Urinary bladder (tissue), 4 donors: ENCODE measurements at places on chromosomes 3 and 15. TPM values are rescaled to one million over a fixed set of nuclear protein-coding genes. Genes with fewer than 3 reads are reported as not detected.

Gene SLC22A14
- polyA plus RNA-seq: 0.09 TPM

Gene GOLGA6D
- polyA plus RNA-seq: not detected

Gene CASR
- polyA plus RNA-seq: 0.25 TPM

Gene HRH1
- 6.3 TPM for polyA plus RNA-seq

- DNase-seq: no peak
Observed at GRCh38 chr3:11982341-11982941, 21.7 kb upstream of the SYN2 start.

- peak; percentile 54 for DNase-seq
Observed at GRCh38 chr3:25468866-25469319, 40.8 kb downstream of the RARB start.
